ENCODE measurements at places on chromosomes 4 and X.

DNA sequence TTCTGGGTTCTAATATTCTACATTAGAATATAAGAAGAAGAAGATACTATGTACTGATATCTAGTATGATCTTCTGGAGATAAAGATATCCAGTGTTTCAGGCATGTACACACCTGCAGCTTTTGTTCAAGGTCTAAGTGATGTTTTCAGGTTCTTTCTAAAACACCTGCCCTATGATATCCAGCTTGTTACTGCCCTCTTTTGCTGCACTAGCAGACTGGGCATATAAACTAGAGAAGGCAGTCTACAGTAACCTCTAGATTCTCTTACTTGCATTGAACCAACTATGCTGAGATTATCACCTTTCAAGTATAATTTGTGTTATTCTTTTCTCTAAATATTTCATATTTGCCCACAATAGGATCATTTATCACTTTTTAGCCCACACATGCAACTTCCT lies 1.9 kb upstream of the FRYL start:
- no peak for DNase-seq

DNA sequence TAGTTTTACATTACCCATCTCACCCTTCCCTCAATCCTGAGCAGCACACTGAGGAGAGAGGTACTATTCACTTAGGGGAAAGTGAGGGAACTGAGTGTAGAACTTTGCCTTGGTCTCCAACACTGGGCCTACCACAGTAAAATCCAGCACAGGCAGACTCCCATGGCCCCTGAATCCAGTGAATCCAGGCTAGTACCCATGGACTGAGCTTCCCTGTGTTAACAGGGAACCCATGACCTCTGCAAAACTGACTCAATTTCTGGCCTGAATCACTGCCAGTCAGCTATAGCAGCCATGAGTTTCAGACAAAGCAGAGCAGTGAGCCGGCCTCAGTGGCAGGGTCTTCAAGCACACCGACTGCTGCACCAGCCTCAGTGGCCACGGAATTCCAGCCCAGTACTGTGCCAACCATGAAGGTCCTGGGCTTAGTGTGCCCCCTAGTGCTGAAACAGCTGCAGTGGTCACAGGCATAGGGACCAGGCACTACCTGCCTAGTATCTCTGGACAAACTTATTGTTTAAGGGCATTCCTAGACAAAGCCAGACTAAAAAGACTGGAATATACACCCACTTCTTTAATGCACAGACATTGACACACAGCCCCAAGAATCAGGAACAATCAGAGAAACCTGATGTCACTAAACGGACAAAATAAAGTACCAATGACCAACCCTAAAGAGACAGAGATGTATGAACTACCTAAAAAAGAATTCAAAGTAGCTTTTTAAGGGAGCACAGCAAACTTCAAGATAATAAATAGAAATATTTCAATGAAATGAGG lies 127.4 kb upstream of the RPL34 start:
- peak; percentile 74 for DNase-seq

DNA sequence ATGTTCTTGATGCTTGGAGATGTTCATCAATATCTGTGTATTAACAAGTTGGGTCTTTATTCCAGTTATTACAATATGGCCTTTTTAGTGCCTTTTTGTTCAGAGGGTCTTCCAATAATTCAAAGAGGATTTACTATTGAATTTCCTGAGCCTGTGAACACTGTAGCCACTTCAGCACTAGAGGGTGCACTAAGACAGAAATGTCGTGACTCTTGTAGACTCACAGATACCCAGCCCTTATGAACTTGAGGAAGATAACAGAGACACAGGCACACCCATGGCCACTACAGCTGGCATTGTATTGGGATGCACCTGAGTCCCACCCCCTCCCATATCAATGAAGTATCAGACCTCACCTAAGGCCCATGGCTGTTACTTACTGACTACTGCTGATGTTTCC lies 54.4 kb upstream of the ACTRT1 start:
- DNase-seq = no peak

- DNase-seq = no peak
Observed at GRCh38 chr4:176436293-176436973, 116.7 kb downstream of the SPCS3 start.

DNA sequence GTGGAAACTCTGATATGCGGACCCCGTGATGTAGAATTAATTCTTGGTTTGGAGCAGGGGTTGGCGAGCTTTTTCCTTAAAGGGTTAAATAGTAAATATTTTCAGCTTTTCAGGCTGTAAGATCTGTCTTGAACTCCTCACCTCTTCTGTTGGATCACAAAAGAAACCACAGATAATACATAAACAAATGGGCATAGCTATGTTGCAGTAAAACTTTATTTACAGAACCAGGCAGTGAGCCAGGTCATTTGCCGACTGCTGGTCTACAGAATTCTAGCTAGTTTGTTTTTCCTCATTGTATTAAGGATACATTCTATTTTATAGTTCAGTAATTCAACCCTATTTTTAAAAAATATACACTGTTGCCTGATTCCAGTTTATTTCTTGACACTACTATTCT lies 116.6 kb downstream of the PAPSS1 start:
- no peak for DNase-seq

- DNase-seq = no peak
Observed at GRCh38 chr4:77002321-77003107, 53.0 kb downstream of the SEPTIN11 start.

DNA sequence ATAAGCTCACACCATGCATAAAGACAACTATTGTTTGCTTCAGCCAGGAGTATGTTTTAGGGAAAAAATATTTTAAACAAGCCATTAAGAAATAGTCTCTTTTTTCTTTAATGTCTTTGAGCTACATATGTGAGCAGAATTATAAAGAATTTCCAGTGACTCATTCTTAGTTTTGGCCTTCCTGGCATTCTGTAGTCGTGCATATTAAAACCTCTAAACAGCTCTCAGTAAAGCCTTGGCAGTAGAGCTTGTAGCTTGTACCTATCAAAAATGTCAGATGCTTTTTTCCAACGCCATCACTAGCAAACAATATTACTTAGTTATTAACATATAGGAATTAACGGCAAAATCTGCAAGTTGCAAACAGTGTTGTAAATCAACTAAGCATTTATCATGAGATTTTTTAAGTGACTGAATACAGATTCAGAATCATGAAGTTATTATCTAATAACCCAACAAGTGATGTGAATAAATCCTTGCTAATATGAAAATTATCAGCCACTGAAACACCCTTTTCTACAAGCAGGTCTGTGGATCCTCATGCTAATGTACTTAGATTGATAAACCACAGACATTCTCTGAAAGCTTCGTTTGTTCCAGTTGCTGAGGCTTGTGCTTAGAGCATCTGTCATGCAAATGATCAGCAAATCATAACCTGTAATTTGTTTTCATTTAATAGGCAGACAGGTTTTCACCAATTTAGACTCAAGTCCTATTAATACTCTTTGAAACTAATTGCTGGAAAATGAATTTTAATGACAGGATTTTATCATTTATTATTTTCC lies 412.0 kb upstream of the ATOH1 start:
- DNase-seq = no peak

DNA sequence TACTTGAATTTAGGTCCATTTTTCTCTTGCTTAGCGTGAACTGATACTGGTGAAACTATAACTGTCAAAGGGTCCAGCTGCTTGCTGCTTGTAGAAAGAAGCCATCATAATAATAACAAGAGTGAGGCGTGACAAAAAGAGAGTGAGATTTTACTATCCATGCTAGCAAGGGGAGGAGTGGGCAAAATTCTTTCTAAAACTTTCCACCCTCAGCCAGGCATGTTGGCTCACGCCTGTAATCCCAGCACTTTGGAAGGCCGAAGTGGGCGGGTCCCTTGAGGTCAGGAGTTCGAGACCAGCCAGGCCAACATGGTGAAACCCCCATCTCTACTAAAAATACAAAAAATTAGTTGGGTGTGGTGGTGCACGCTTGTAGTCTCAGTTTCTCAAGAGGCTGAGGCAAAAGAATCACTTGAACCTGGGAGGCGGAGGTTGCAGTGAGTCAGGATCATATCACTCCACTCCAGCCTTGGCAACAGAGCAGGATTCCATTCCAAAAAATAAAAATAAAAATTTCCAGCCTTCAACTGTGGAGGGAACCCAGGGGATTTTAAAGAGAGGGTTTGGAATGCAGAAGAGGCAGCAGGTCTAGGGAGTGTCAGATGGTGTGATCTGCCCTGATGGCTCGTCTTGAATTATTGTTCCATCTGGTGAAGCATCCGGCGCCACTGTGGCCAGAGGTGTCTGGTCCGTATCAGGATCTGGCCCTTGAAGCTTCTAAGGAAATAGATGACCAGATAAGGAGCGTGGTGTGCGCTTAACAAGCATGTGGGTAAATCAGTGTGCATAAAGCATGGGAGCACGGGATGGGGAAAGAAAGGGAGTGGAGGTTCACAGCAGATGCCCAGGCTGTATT lies 51.8 kb downstream of the LRP2BP start:
- peak; percentile 64 for DNase-seq

DNA sequence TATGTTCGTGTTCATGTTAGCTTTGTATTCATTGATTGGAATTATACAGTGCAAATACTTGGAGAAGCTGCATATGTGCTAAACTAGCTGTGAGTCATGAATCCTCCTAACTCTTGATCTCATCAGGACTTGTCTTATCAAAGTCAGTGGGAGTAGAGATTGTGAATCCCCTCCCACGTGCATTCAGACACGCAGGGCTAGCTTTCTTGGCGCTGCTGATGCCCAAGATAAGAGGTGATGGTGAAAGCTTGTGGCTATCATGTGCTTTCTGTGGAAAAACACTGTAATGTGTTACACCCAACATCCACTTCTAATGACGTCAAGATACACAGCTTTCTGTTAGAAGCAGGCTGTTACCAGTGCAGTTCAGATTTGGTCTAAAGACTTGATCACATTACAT lies 348.7 kb upstream of the HAND2 start:
- DNase-seq = peak; percentile 70

GRCh38 chr4:71141125-71141524 lies 147.7 kb downstream of the DCK start:
- no peak for DNase-seq

Data from islet precursor cell (in vitro differentiated cells).